Activated CD4-positive, alpha-beta T cell treated with anti-CD3 and anti-CD28 coated beads, Interleukin-2, amount 50 U/mL, for 24 hours (primary cell): ENCODE measurements at places on chromosomes 7 and 10.

- no peak for DNase-seq
Observed at GRCh38 chr7:99505324-99505662, 831 bp downstream of the ZKSCAN5 start.

GRCh38 chr7:28615091-28615490 is 202.8 kb downstream of the CREB5 start:
- no peak for DNase-seq

- DNase-seq: no peak
Observed at GRCh38 chr10:122821808-122822207, 23.8 kb downstream of the CUZD1 start.

GRCh38 chr7:16404636-16405035 is 16.7 kb downstream of the CRPPA start:
- DNase-seq: no peak

- no peak for DNase-seq
Observed at GRCh38 chr7:29194206-29194593, 375 bp upstream of the CHN2 start.

GRCh38 chr7:94656925-94657731 is 1.2 kb upstream of the SGCE start:
- DNase-seq: peak; percentile 4
